ENCODE measurements at places on chromosomes 7 and 10.

- DNase-seq = peak; percentile 97
These were observed 54.0 kb downstream of the GLRX3 start for GRCh38 chr10:130190055-130190736.

DNA sequence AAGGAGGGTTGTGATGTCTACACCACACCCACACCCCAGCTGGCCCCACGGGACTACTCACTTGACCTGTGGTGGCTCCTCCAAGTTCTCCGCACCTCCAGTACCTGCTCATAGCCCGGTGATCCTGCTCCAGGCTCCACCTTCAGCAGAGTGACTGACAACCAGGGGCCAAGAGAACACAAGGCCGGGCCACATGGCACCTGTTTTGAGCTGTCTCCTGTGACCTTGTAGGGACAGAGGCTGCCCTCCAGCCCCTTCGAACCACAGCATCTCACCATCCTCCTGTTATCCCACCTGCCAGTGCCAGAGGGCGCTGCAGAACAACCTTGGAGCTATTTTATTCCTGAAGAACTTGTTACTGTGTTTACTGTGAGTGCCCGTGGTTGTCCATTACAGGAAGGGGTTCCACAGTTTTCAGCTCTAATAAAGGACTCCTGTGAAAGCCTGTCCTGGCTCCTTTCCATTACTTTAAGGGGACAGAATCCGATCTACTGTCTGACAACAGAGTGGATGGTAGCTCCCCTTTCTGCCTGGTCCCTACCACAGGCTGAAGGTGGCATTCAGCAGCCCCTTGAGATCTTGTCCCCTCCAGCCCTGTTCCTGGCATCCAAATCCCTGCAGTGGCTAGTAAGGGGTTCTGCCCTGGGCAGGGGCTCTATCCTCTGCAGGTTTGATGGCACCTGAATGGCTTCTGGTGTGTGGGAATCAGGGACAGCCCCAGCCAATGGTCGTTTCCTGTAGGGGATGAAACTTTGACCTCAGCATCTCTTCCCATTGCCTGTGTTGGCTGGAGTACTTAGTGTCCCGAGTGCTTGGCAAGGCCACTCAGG, 50.8 kb downstream of the C10orf120 start:
- peak; percentile 72 for DNase-seq

- DNase-seq = no peak
These were observed 50.2 kb downstream of the MALRD1 start for GRCh38 chr10:19098803-19099202.

GRCh38 chr10:132113766-132114365, 48.1 kb downstream of the JAKMIP3 start:
- no peak for DNase-seq

- DNase-seq = no peak
These were observed 60.8 kb downstream of the AOAH start for GRCh38 chr7:36663481-36663880.

GRCh38 chr7:73526896-73527821, 5.1 kb upstream of the BAZ1B start:
- peak; percentile 7 for DNase-seq

DNA sequence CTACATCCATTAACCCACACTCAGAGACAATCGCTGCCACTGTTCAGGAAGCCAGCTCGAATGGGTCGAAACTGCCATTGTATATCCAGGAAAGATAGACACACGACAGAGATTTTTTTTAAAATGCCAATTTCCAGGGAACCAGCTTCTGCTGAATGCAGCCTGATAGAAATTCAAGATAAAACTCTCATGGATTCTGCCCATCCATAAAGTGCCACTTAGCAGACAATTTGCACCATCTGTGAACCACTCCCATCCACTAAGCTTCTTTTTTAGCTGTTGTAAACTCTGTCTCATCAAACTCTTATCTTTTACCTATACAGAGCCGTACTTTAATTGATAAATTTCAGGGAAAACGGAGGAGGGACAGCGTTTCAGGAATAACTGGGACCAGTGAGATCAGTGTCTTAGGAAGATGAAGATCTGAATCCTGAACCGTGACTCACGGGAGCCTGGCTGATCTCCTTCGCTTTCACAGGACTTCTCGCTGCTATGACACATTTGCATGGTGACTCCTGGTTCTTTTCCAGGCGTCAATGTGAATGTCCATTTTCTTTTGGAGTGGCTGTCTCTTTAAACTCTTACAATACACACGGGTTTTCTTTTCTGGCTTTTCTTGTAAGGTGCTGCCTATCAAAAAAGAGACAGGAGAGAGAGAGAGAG, 103.4 kb downstream of the FAM204A start:
- no peak for DNase-seq

GRCh38 chr10:44335330-44336021, 49.4 kb downstream of the CXCL12 start:
- DNase-seq = no peak

DNA sequence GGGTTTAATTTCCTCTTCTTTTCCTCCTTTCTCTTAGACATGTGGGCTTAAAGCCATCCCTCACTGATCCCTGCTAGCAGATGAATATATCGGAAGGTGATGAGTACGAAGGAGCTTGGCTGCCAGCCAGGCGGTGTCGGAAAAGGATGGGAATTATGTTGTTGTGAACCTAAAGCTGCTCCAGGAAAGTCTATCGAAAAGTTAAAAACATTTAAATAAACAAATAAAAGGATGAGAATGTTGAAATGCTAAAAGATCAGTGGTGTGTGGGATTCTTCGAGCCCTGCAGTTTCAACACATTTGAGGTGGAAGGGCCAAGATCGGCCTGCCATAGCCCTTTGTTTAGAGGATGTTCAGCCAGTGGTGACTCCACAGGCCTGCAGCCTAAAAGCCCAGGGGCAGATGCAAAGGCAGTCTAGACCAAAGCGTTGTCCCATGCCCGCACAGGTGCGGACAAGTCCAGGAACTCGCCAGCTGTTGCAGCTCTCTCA, 107.9 kb downstream of the JCAD start:
- no peak for DNase-seq

GRCh38 chr7:67947646-67948045, 951.0 kb downstream of the TYW1 start:
- no peak for DNase-seq

GRCh38 chr7:20269726-20270125, 52.5 kb upstream of the MACC1 start:
- DNase-seq = no peak

GRCh38 chr7:12730523-12730922, 43.1 kb downstream of the ARL4A start:
- DNase-seq = no peak

GRCh38 chr7:155283565-155284194, 14.0 kb upstream of the INSIG1 start:
- no peak for DNase-seq

Data from neural progenitor cell (in vitro differentiated cells).